ENCODE measurements at places on chromosomes 5 and 9.

DNA sequence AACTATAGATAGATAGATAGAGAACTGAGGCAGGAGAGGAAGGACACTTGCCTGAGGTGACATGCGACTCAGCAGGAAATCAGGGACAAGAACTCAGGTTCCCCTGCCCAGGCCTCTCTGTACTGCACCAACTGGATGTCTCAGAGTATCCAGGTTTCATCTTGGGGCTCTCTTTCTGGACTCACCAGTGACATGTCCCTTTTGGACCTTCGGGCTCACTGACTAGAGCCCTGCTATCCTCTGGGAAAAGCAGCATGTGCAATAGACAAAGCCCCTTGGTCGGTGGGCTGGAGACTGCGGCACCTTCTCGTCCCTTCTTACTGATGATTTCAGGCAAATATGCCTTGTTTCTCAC lies 104.5 kb downstream of the RGS3 start:
- no peak for DNase-seq

DNA sequence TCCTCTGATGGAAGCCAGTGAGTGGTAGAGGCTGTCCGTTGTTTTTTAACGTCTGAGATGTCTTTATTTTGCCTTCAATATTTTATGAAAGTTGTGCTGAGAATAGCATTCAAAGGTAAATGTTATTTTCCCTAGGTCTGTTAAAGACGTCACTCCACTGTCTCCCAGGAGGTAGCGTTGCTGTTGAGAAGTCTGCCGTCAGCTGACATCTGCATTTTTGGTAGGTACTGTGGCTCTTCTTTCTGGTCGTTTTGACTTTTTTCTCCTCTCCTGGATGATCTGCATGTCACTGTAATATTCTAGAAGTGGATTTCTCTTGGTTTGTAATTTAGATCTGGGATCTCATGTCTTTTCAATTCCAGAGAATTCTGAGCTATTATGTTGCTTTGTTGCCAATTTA lies 26.4 kb downstream of the SURF6 start:
- DNase-seq = no peak

- no peak for DNase-seq
Measured at GRCh38 chr9:97910357-97910756, 11.9 kb downstream of the TRMO start.

GRCh38 chr9:14232111-14232510 lies 81.8 kb downstream of the NFIB start:
- DNase-seq = peak; percentile 41

- no peak for DNase-seq
Measured at GRCh38 chr5:71471193-71471592, 15.7 kb downstream of the BDP1 start.

All from DMS79 (cell line).